AG20443 (cell line): ENCODE measurements at places on chromosomes 16 and 17.

DNA sequence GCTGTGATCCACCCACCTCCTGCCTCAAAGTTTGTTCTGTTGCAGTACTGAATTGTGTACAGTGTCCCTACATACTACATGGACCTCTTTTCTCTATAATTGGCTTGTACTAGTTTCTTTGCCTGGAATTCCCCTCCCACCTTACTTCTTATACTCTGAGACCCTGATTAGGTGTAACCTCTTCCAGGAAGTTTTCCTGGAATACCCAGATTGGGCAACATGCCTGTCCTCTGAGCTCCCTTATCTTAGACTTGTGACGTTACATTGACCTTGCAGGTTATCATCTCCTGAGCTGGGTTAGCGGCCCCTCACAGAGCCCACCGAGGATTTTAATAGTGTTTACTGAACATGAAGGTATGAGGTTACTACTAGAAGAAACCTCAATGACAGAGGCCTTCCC, 237.0 kb downstream of the ZNF423 start:
- no peak for DNase-seq

- DNase-seq: peak; percentile 73
Observed at GRCh38 chr16:3152277-3152990, 17.6 kb downstream of the ZNF213 start.

- DNase-seq: no peak
Observed at GRCh38 chr16:74718741-74719610, 18.3 kb upstream of the MLKL start.

GRCh38 chr16:50311891-50312501, 45.6 kb downstream of the ADCY7 start:
- DNase-seq: no peak

DNA sequence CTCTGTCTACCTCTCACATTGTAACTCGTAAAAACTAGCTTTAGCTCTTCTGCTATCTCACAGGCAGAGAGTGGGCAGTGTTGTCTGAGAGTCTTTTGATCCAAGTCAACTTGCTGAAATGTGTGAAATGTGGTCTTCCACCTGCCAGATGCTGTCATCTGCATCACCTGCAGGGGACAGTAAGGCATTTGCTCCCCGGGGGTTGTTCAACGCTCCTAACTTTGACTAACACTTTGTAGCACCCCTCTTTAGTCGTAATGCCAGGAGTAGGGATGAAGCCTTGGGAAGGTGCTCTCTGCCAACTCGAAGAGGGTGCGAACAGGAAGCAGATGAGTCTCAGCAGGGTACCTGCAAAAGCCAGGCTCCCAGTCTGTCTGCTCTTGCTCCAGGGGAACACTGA, 36.1 kb downstream of the SNX11 start:
- no peak for DNase-seq

GRCh38 chr17:37312137-37312923, 63.5 kb upstream of the C17orf78 start:
- DNase-seq: no peak

DNA sequence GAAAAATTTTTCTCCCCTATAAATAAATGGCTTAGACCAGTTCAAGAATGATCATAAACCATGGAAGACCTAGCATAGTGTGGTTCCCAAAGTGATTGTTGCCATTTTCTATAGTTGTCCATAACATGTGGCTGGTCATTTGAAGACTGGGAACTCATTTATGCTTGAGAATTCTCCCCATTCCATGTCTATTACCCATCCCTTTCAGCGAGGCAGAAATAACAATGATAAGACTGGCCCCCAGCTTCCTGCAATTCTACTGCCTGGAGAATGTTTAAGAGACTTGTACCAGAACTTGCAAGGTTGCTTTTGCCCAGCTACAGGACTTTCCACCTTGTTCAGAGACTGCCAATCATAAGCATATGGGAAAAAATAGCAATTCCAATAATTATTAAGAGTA, 146.5 kb upstream of the CDH11 start:
- no peak for DNase-seq

GRCh38 chr16:73724503-73724902, 572.1 kb upstream of the PSMD7 start:
- no peak for DNase-seq

DNA sequence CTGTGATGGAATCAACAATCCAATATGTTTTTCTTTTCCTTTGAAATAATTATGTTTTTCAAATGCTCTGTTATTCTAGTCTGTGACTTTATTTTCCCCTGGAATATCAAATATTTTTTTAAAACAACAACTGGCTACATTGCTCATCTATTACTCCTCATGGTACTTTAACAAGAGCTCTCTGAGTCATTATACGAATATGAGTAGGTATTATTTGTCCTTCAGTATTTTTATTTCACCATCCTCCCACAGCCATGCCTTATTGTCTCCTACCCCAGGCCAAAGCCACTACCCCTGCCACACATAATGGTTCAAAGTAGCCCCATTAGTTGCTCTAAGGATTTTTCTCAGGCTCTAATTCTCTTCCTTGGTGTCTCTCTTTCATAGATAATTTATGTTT, 1572.3 kb downstream of the CDH8 start:
- no peak for DNase-seq

DNA sequence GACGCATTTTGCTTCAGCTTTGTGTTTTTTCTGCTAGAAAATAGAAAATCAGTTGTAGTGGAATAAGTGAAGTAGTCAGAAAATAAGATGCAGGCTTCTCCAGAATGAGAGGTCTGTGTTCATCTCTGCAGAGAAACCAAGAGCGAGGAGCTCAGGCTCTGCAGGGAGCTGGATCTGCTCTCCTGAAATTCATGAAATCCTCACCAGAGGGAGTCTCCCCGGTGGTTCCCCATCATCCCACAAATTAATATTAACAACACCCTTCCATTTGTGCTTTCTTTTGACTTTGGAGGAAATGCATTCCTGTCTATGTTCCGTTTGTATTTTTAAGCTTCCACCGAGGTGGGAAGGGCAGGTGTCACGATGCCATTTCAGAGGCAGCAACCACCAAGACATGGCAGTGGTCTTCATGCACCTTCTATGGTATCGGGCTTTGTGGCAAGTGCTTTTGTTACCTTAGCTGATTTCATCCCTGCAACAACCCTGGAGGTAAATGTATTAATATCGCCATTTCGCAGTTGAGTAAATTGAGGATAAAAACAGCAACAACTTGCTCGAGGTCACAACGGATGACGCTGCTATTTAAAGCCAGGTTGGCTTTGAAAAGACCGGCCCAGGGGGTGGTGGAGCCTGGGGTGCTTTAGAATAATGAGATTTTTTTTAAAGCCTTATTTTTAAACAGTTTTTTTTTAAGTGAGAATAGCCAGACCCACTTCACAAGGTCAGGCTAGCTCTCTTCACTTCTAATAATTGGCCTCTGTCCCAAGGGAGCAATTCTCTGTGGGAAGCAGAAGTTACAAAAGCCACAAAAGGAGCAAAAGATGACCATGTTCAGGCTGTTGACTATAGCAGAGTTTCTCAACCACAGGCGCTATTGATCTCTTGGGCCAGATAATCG, 367.6 kb upstream of the ERCC4 start:
- DNase-seq: no peak

- no peak for DNase-seq
Observed at GRCh38 chr17:11893862-11894261, 103.4 kb downstream of the ZNF18 start.

DNA sequence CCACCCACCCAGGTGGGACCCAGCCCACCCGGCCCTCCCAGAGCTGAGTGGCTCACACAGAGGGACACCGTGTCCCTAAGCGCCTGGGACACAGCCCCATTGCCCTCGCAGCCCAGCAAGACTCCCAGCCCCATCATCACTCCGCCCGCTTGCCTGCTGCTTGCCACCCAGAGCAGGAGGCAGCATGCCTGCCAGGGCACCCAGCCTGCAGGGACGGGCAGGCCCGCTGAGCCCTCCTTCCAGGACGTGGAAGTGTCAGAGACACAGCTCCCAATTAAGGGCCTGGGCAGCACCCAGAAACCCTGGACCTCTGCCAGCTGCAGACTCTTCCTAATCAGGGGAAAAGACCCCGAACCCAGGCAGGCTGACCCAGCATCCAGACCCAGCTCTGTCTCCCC, 17.2 kb upstream of the OSGIN1 start:
- no peak for DNase-seq

DNA sequence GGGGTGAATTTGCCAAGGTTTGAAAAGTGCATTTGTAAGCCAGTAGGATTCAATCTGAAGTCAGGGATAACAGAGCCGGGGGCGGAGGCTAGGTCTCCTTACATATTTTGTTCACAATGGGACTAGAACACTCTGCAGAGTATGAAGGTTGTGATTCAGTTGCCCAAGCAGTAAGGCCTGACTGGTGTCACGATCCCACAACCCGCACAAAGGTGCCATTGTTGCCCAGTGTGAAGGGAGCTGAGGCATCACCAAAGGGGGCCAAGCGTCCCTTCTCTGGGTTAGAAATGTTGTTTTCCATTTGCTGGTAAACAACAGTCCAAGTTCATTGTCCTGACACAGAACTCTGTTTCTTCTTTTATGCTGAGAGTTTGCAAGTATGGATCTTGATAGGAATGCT, 471.8 kb downstream of the MAF start:
- no peak for DNase-seq

DNA sequence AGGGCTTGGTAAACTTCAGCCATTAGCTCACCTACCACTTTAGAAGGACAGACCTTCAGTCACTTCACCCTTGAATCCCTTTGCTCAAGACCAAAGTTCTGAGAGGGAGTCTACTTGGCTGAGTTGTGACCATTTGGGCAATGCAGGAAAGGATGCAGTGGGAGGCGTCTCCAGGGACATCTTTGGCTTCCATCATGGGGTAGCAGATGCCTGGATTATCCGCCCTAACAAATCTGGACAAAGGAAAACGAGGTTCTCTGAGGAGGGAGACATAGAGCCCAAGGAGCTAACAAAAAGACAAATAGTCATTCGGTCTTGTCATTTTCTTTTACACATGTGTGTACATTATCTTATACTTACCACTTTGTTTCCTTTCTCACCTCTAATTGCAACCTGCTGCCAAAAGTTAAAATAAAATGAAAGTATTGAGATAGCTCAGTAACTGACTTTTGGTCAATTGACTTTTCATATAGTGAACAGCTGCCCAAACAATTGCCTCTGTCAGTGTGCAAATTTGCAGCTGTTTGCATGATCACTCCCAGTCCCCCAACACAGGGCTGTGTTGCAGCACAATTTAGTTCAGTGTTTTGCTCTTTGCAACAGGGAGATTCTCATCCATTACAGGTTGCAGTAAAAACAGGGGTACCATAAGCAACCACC, 108.9 kb upstream of the EEF2KMT start:
- no peak for DNase-seq

- no peak for DNase-seq
Observed at GRCh38 chr16:19644877-19645276, 73.2 kb downstream of the KNOP1 start.

DNA sequence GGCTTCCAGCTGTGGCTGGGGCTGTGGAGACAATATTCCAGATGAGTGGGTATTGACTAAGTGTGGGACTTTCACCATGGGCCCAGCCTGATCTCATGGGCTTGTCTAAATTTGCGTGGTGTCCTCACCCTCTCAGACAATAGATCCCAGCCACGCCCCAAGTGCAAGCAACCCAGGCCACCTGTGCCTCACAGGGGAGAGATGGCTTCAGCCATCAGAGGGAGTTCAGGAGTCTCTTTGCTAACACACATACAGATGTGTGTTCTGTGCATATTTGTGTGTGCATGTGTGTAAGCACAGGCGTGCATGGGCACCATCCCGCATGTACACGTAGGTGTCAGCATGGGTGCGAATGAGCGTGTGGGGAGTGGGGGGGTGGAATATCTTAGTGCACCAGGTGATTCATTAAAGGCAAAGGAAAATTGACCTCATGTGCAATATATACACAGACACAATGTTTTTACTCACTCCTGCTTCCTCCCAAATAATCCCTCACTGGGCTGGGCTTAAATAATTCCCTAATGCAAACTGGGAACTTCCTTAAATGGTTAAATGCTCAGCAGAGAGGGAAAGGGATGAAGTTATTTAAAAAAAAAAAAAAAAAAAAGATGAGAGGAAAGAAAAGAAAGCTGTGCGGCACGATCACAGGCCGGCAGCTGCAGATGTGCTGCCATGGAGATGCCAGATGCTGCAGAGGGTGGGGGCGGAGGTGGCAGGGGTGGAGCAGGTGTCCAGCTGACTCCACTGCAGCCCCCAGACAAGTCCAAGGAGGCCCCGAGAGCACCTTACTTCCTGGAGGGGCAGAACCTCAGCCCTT, 24.0 kb upstream of the CDC42EP4 start:
- no peak for DNase-seq

- DNase-seq: no peak
Observed at GRCh38 chr17:32596206-32596605, 109.4 kb downstream of the CDK5R1 start.

DNA sequence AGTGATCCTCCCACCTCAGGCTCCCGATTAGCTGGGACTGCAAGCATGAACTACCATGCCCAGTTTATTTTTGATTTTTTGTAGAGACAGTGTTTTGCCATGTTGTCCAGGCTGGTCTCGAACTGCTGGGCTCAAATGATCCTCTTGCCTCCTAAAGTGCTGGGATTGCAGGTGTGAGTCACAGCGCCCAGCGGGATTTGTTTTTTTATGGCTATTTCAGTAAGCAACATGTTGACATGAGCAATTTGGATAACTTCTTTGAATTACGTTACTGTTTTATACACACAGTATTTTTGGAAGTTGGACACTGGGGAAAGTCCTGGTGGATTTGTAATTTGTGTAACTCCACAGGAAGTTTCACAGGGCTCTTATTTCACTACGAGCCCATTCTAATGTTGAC, 18.5 kb upstream of the RHOT1 start:
- no peak for DNase-seq

DNA sequence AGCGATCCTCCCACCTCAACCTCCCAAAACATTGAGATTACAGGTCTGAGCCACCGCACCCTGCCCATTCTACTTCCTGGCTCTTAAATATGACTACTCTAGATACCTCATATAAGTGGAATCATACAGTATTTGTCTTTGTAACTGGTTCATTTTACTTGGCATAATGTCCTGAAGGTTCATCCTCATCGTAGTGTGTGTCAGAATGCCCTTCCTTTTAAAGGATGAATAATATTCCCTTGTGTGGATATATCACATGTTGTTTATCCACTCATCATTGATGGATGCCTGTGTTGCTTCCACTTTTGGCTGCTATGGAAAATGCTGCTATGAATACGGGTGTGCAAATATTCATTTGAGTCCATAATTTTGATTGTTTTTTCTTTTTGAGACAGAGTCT, 5.7 kb upstream of the CETP start:
- no peak for DNase-seq

GRCh38 chr17:44906010-44906646, 6.9 kb upstream of the EFTUD2 start:
- DNase-seq: peak; percentile 86

GRCh38 chr17:40580140-40580539, 14.9 kb upstream of the CCR7 start:
- no peak for DNase-seq

GRCh38 chr16:76176153-76176552, 101.0 kb upstream of the CNTNAP4 start:
- DNase-seq: no peak

- peak; percentile 52 for DNase-seq
Observed at GRCh38 chr17:2598166-2598565, 4.7 kb downstream of the PAFAH1B1 start.

DNA sequence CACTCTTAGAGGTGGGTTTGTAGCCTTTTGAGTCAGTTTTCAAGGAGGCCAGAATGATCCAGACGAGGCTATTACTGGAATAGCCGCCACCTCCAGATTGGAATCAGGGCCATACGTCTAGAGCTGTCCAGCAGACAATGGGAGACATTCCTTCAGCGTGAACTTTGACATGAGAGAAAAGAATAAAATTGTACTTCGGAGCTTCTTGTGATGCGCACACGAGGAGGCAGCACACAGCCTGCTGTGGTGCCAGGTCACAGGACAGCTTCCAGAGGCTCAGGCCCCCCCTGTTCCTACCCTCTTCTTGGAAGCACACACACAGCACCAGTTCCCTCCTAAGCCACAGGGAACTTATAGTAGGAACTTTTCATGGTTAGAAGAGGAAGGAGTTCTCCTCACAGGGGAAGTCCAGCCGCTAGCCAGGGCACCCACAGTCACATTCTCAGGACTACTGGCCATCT, 81.0 kb downstream of the VPS53 start:
- peak; percentile 48 for DNase-seq
